Left cardiac atrium (tissue), 4 donors: ENCODE measurements at places on chromosomes 6 and 20. TPM values are rescaled to one million over a fixed set of nuclear protein-coding genes. Genes with fewer than 3 reads are reported as not detected.

DNA sequence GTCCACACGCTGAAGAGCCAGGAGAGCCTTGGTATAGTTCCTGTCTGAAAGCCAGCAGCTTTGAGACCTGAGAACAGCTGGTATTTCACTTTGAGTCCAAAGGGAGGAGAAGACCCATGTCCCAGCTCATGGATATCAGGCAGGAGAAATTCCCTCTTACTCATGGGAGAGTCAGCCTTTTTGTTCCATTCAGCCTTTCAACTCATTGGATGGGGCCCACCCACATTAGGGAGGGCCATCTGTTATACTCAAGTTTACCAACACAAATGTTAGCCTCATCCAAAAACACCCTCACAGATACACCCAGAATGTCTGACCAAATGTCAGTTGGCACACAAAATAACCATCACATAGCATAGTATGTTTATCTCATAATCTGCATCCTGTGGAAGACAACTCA is 80.1 kb downstream of the GMDS start:
- no peak for DNase-seq

Gene C6orf141
- total RNA-seq = 1.1 TPM

GRCh38 chr20:58656831-58657230 is 5.7 kb downstream of the STX16 start:
- no peak for DNase-seq

Gene MYL9
- 2,055 TPM for total RNA-seq

DNA sequence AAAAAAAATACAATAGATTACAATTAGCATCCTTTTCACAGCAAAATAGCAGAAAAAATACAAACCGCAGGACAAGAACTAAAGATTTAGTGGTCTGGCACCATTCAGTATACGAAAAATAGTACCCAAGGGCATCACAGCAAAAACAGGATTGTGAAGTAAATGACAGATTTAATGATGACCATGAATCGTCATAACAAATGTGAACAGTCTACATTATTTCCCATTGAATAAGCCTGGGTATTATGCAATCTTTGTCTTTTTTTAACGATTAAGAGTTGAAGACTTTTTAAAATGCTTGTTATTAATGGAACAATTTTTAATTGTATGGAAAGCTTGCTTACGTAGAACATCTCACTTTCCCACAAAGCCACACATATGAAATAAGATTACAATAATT is 432.8 kb downstream of the PKHD1 start:
- DNase-seq = no peak

DNA sequence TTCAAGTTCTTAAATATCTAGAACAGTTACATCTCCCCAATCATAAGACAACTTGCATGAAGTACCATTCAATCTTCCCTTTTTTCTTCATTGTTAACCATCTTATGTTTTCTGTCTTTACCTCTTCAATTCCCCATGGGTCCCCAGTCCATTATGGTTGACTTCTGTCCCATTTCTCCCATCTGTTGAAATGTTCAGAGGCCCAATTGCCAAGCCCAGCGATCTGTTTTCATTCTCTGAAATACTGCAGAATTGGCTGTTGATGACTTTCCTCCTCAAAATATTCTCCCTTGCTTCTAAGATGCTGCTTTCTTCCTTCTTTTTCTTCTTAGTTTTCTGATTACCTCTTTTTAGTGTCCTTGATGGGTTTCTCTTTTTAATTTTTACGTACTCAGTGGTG is 26.0 kb downstream of the DSTN start:
- DNase-seq = no peak

DNA sequence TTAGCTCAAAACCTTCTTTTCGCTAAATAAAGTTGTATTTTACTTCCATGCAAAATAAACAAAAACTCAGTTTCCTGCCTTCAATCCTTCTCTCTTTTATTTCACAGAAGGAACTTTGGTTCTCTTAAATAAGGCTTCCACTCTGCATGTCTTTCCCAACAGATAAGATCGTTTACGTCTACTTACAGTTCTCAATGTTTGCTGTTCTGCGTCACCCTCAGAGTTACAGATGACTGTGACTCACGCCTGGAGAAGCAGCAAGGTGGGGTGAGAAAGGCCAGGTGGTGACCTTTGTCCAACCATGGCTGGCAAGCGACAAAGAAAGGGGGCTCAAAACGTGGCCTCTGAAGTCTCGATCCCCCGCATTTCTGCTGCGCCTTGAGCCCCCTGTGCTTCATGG is 51.4 kb upstream of the RPS6KA2 start:
- no peak for DNase-seq

- DNase-seq = no peak
These were observed 116.5 kb downstream of the SYNDIG1 start for GRCh38 chr20:24585796-24586522.

GRCh38 chr6:142822842-142823241 is 122.1 kb downstream of the HIVEP2 start:
- no peak for DNase-seq
